Progenitor cell of endocrine pancreas (in vitro differentiated cells): ENCODE measurements at places on chromosomes 3 and 15. TPM values are rescaled to one million over a fixed set of nuclear protein-coding genes. Genes with fewer than 3 reads are reported as not detected.

Gene REC114
- not detected in 2 replicates for total RNA-seq

Gene GOLGA8B
- total RNA-seq = 104 and 123 TPM in 2 replicates

Gene NTRK3
- not detected in 2 replicates for total RNA-seq

Gene BCL2A1
- total RNA-seq = not detected in 2 replicates

Gene SLC9C1
- 1.5 and 2.3 TPM in 2 replicates for total RNA-seq

DNA sequence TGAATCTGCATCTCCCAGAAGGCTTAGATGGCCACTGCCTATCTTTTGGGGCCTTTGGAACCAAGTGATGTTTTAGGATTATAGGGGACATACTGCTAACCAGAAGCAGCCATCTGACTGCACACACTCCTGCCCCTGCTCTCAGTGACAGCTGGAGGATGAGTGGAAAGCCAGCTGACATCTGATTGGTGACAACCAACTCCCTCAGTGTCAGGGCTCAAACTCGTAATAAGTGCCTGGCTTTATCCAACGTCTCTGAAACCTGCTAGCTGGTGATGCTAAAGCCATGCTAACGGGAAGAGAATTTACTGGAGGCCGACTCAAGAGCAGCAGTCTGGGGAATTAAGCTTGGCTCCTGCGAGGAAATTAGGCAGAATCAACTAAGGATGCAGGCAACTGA, 35.1 kb downstream of the KY start:
- H3K36me3 ChIP-seq = no peaks in the 10 kb centered on the region
- H3K27me3 ChIP-seq = peaks cover 6% of the 10 kb centered on the region
- peaks cover 1% of the 10 kb centered on the region for H3K4me1 ChIP-seq
- DNase-seq = no peak
- no peak overlapping the region for H3K27ac ChIP-seq

DNA sequence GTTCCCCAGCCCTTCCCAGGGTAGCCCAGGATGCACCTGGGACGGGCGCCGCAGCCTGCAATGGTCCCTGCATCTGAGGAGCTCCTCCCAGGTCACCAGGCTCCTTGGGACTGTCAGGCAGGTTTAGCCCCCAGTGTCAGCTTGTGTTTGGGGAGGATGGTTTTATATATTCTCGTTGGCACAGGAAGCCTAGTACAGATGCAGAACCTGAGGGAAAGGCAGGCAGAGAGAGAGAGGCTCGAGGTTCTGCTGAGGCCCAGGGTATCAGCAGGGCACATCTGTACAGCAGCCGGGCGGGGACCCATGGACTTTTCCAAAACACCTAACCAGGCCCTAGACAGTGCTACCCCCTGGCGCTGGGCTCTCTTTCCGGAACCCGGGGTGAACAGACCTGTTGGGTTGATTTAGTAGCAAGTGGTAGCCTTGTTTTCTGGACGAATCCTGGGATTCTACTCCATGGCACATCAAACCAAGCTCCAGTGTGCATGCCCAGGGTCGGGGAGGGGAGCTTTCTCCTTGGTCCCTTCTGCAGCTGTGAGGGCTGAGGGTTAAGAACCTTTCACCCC, 8.6 kb downstream of the PAK6 start:
- peak overlapping the region; percentile 49 for H3K27ac ChIP-seq
- DNase-seq = no peak
- H3K27me3 ChIP-seq = peaks cover 30% of the 10 kb centered on the region
- H3K4me1 ChIP-seq = peaks cover 13% of the 10 kb centered on the region

GRCh38 chr3:126982126-126982470, 817 bp upstream of the PLXNA1 start:
- H3K36me3 ChIP-seq = no peaks in the 10 kb centered on the region
- peak overlapping the region; percentile 67 for H3K27ac ChIP-seq
- H3K4me3 ChIP-seq = peak overlapping the region; percentile 62

- H3K27ac ChIP-seq = no peak overlapping the region
- H3K4me3 ChIP-seq = no peak overlapping the region
- no peak for DNase-seq
- no peaks in the 10 kb centered on the region for H3K36me3 ChIP-seq
- H3K27me3 ChIP-seq = no peaks in the 10 kb centered on the region
Observed at GRCh38 chr15:49379996-49380395, 43.0 kb upstream of the FGF7 start.

DNA sequence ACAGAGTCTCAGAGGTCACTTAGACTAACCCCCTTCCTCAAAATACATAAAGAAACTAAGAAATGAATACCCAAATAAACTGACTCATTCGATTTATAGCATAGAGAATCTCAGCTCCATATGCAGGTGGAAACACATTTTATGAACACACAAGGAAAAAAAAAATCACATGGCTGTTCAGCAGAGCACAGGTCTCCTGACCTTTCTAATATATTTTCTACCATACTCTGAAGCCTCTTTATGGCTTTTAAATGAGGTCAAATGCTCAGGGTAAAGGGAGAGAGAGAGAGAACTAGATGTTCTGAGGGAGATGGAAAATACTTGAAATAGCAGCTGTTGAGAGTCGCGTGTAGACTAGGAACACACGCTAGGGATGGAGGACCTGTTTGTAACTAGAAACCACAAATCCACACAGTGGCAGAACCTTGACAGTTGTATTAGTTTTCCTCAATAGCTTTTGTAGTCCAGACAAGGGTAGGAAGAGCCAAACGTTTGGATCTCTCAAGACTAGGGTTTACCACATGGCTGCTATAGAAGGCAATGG, 165.3 kb downstream of the FMN1 start:
- DNase-seq = no peak
- H3K4me3 ChIP-seq = no peak overlapping the region
- peaks cover 5% of the 10 kb centered on the region for H3K4me1 ChIP-seq
- H3K27ac ChIP-seq = no peak overlapping the region
- no peaks in the 10 kb centered on the region for H3K36me3 ChIP-seq

DNA sequence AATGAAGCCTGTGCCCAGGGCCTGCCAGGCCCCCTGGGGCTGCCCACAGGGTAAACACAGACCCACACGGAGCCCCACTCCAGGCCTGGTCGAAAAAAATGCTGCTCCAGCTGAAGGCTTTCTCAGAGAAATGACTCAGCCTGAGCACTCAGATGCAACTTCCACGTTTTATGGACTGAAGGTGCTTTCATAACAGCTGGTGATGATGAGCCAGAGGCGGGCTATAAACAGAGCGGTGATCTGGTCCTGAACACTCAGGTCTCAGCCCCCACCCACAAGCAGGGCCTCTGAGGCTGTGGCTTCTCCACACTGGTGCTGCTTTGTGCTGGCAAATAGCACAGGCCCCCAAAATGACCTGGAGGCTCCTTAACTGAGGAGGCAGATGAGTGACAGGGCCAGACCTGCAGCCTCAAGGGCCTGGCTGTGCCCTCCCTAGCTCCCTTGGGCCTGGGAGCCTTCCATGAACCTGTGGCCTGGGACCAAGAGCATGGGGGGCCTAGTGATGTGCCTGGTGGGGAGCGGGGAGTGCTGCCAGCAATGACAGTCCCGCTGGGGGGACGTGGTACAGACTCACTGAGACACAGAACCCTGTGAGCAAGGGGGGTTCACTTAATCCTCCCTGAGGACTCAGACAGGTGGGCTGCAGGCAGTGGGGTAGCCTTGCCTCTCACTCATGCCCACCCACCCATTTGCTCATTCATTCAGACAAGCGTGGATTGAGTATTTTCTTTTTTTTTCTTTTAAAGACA, 23.0 kb upstream of the FURIN start:
- no peak overlapping the region for H3K4me3 ChIP-seq
- H3K27me3 ChIP-seq = no peaks in the 10 kb centered on the region
- no peak overlapping the region for H3K27ac ChIP-seq
- no peak for DNase-seq
- no peaks in the 10 kb centered on the region for H3K4me1 ChIP-seq
- H3K36me3 ChIP-seq = no peaks in the 10 kb centered on the region

DNA sequence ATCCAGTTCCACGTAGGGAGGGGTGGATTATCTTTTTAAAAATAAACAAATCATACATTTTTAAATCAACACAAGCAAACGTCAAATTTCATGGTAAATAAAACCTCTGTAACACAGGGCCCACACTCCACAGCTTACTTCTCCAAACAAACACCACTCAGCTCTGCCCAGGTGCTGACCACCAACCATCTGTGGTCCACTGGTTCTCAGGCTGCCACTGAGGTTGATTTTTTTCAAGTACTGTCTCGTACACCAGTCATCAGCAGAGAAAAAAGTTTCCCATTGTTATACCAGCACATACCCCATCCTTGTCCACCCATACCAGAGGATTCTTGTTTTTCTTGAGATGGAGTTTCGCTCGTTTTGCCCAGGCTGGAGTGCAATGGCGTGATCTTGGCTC, 32.4 kb downstream of the CHSY1 start:
- no peak for DNase-seq
- peaks cover 6% of the 10 kb centered on the region for H3K36me3 ChIP-seq
- peaks cover 27% of the 10 kb centered on the region for H3K4me1 ChIP-seq
- no peak overlapping the region for H3K4me3 ChIP-seq

- no peak overlapping the region for H3K27ac ChIP-seq
- H3K36me3 ChIP-seq = no peaks in the 10 kb centered on the region
- DNase-seq = no peak
- no peaks in the 10 kb centered on the region for H3K4me1 ChIP-seq
Observed at GRCh38 chr15:27468151-27468591, 497.2 kb downstream of the GABRG3 start.

DNA sequence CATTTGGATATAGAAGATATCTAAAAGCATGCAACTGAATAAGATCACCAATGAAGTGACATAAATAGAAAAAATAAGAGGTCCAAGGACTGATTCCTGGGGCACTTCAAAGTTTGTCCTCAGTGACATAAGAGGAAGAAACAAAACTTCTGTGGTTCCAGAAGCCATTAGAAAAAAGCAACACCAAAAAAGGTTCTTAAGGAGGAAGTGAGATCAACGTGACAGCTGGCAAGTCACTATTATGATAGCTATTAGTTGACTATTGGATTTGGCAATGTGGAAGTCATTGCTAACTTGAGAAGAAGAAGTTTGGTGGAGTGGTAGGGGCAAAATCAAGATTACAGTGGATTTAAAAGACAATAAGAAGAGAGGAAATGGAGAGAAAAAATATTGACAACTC, 1098.3 kb downstream of the NAALADL2 start:
- H3K27me3 ChIP-seq = no peaks in the 10 kb centered on the region
- H3K36me3 ChIP-seq = no peaks in the 10 kb centered on the region
- no peak for DNase-seq
- H3K4me1 ChIP-seq = no peaks in the 10 kb centered on the region
- H3K4me3 ChIP-seq = no peak overlapping the region
- no peak overlapping the region for H3K27ac ChIP-seq
